ENCODE measurements at places on chromosomes 1 and 21. TPM values are rescaled to one million over a fixed set of nuclear protein-coding genes. Genes with fewer than 3 reads are reported as not detected.

The GNAT2 gene
- 0.18 TPM for total RNA-seq

The NEGR1 gene
- total RNA-seq = 20.7 TPM

The OR2T2 gene
- not detected for total RNA-seq

The BMP8B gene
- total RNA-seq = not detected

The VCAM1 gene
- total RNA-seq = 24.8 TPM

The KIRREL1 gene
- total RNA-seq = 96.9 TPM

The DPH5 gene
- 34.9 TPM for total RNA-seq

The LEFTY2 gene
- not detected for total RNA-seq

The TMEM125 gene
- total RNA-seq = not detected

The EBNA1BP2 gene
- total RNA-seq = 59.4 TPM
